Activated T-helper 1 cell treated with anti-CD3 and anti-CD28 coated beads, Interleukin-12 subunit alpha, Interleukin-12 subunit beta, Interleukin-2, Interleukin-4 antibody, amounts not matched to agents 30 ng/mL and 10 ng/mL and 1 ng/mL, durations not matched to agents 14 hours and 24 hours and 36 hours (primary cell): ENCODE measurements at places on chromosomes 1 and 21. TPM values are rescaled to one million over a fixed set of nuclear protein-coding genes. Genes with fewer than 3 reads are reported as not detected.

DNA sequence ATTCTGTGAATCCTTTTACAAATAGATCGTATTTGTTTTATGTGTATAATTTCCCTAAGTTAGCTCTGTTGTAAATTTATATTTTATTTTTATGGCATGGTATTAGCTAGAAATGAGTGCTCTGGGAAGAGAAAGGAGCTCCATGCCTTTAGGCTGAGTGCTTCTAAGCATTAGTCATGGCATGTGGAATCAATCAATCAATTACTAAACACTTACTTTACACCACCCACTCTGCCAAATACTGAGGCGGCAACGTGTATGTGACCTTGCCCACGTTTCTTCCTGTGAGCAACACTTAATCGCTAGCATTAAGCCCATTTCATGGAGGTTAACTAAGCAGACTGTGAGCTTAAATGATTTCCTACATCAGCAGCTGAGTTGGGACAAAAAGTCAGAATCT, 7.2 kb upstream of the BECN2 start:
- no peak for DNase-seq

- no peak for DNase-seq
Measured at GRCh38 chr21:44516828-44517174, 23.2 kb downstream of the KRTAP10-1 start.

GRCh38 chr21:38244407-38244787, 12.4 kb upstream of the KCNJ15 start:
- DNase-seq = no peak

DNA sequence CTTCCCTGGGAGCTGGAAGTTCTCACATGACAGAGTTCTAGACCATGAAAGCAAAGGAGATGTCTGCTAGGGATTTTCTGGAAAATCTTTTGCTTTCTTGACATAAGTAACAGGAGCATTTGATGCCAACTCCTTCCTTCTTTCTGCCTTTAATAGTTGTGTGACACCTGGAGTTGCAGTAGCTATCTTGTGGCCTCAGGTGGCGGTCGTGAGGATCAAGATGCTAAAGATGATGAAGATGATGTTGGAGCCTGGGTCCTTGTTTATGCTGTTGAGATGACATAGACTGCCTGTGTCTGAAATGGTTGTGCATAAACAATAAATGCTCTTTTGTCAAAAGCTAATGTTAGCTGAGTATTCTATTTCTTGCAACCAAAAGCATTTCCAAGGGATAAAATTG, 32.7 kb upstream of the KIRREL1 start:
- no peak for DNase-seq

- no peak for DNase-seq
Measured at GRCh38 chr1:183792300-183792699, 12.6 kb upstream of the RGL1 start.

GRCh38 chr21:38937286-38937790, 131.6 kb downstream of the ETS2 start:
- DNase-seq = no peak

DNA sequence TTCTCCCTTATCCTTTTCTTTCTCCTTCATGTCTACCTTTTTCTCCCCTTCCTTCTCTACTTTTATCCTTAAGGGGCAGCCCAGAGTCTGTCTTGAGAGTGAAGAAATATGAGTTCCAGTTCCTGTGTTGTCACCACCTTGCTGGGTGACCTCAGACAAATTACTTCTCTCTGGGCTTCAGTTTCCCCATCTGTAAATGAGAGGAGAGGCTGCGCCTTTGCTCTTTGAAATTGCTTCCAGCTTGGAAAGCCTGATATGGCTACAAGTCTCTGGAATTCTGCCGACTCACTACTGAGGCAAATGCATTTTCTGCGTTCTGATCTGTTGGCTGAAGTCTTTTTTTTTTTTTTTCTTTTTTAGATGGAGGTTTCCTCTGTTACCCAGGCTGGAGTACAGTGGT, 119.2 kb downstream of the SYF2 start:
- DNase-seq = no peak

DNA sequence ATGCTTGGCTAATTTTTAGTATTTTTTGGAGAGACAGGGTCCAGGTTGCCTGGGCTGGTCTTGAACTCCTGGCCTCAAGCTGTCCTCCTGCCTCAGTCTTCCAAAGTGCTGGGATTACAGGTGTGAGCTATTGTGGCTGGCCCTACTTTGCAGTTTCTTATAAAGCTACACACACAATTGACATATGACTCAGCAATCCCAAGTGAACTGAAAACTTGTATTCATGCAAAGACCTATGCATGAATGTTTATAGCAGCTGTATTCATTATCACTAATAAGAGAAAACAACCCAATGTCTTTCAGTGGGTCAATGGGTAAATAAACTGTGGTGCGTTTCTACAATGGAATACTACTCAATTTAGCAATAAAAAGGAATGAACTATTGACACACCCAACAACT, 103.1 kb downstream of the MRPS6 start:
- DNase-seq = no peak

GRCh38 chr1:50880373-50880772, 79.7 kb downstream of the FAF1 start:
- DNase-seq = no peak

GRCh38 chr1:172401892-172402291, 18.6 kb upstream of the C1orf105 start:
- no peak for DNase-seq

- DNase-seq = no peak
Measured at GRCh38 chr1:244901400-244902015, 37.2 kb upstream of the HNRNPU start.

The C8B gene
- total RNA-seq = not detected in 2 replicates

The CNIH4 gene
- total RNA-seq = 80.7 and 82.3 TPM in 2 replicates

DNA sequence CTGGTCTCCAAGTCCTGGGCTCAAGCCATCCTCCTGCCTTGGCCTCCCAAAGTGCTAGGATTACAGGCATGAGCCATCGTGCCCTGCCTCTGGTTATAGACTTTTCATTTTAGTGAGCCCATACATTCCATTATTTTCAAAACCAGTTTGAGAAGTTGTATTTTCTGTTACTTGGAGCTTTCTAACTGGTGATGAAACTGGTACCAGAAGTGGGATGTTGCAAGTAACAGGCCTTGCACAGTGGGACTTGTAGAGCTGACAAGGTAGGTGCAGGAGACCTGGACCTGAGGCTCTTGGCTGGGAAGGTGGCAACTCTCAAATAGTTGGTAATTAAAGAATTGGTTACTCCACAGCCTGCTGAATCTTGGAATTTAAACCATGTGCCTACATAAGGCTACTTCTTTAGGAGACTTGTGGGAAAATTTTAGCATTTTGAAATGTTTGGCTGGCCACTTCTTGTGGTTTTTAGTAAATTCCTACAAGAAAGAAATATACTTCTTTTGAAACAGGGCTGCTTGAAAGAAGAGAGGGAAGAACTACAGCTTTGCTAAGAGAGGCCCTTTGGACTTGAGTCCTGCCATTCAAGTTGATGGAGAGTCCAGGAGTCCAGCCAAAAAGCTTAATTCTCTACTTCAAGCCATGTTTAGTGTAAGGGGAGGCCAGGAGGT, 9.8 kb upstream of the ALPL start:
- no peak for DNase-seq

- DNase-seq = no peak
Measured at GRCh38 chr1:55418208-55419000, 203.2 kb upstream of the USP24 start.

The XCL2 gene
- 51.7 and 53.2 TPM in 2 replicates for total RNA-seq

DNA sequence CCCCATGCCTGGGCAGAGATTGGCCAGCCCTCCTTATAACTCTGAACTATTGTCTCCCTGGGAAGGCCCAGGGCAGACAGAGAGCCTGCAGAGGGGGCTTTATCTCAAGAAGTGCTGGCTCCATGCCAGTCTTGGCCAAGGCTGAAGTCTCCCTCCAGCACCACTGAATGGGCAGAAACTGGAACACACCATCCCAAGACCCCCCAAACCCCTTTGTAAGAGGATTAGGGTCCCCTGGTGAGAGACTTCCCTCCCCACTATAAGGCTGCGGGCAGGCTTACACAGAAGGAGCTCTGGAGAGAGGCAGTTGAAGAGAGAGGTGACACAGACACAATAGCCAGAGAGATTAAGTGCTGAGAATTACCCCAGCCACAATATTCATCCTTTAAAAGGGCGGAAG, 97.2 kb downstream of the NAV1 start:
- DNase-seq = no peak

The FCAMR gene
- total RNA-seq = not detected in 2 replicates

DNA sequence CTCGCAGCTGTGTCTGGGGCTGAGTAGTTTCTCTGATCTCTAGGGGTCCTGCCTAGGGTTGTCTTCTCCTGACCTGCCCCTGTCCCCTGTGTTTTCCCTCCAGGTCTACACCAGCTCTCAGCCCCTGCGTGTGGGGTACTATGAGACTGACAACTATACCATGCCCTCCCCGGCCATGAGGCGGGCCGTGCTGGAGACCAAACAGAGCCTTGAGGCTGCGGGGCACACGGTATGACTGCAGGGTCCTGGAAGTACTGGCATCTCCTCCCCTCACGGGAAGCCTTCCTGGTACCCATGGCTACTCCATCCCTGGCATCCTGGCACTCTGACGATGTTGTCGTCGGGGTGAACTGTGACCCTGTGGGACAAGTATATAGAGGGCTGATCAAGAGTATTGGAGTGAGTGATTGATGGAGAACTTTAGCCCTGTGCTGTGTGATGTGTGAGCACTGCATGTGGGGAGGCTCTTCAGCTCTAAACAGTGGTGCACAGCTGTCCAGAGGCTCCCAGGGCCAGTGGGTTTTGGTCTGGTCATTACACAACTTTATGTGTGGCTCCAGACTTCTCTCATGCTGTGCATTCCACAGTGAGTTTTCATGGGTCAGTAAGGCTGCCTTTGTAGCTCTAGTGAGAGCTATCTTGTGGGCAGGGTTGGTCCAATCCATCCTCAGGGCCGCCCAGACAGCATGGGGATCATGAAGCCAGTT, 14.4 kb downstream of the FAAH start:
- no peak for DNase-seq

The TMEM82 gene
- not detected in 2 replicates for total RNA-seq

The KIF26B gene
- total RNA-seq = 0.07 and 0.13 TPM in 2 replicates

- DNase-seq = no peak
Measured at GRCh38 chr1:223203034-223203408, 60.0 kb upstream of the TLR5 start.

GRCh38 chr1:97412166-97412565, 508.7 kb downstream of the DPYD start:
- no peak for DNase-seq

DNA sequence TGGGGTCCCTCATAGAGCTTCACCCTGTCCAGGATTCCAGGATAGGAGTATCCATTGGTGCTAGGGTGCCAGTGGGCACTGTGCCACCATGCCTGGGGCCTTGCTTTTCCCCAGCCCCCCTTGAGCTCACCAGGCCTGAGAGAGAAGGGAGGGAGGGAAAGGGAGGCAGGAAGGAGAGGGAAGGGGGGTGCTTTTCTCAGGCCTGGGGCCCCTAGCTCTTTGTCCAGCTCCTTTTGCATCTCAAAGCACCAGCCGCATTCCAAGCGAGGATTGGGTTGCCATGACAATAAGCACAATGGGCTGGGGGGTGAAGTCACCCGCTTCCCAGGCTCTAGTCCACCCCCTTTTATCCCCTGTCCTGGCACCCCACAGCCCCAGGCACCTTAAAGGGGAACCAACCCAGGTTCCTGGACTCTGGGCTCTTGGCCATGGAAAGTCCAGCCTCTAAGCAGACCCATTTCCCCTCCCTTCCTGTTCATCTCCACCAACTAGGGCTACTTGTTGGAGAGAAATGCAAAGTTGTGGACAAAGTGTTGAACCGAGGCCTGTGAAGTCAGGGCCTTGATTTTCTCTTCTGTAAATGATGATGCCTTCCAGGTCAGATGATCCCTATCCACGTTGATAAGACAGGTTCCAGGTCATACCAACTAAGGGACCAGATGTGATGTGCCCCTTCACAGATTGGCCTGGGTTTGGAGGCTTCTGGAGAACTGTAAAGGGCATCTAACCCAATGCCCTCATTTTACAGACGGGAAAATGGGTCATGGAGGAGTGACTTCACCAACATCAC, 11.4 kb downstream of the THBS3 start:
- DNase-seq = no peak

GRCh38 chr1:164660412-164660772, 101.4 kb downstream of the PBX1 start:
- DNase-seq = peak; percentile 2

DNA sequence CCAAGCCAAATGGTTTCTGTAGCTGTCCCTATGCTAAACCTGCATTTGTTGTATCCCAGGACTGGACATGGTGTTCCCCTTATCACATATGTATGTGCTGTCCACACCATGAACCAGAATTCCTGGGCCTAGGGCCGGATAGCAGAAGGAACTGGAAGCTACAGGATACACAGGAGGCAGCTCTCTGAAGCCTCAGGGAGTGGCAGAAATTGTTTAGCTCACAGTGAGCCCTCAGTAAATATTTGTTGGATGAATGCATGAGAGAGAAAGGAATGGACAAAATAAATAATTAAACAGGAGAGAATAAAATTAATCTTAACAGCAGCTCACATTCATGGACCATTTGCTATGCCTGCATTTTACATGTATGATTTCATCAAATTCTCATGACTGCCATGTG, 2.1 kb downstream of the NIPAL3 start:
- DNase-seq = no peak

DNA sequence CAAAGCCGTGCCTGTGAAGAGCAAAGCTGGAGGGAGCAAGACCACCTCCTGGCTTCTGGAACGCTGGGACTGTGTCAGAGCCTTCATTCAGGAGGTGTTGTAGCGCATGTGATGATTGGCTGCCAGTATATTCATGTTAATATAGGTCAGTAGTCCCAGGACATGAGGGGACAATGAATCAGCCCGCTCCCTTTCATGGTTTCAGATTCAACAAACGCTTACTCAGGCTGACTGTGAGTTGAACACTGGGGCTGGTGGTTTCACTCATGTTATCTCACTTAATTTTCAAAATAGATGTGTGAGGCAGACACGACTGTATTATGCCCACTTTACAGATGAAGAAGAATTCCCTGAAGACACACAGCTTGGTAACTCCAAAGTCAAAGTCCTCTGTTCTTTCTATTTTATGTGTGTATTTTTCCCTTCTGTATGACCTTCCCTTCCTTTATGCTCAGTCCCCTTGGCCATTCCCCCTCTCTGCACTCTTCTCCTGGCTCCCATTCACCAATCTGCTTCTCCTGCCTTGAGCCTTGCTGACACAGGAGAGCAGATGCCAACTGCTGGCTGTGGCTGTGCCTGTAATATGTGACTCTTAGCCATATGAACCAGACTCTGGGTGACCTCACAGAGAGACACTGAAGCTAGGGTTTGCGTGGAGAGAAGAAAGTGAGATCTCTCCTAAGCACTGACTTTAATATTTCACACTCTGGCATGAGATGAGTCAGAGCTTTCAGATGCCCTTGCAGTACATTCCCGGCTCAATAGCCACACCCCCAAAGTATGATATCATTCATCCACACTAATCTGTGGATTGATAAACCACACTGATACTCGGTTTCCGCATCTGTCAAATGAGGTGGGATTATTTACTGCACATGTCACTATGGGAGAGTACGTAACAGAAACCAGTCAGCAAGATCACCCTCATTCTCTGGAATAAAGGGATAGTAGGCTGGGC, 31.4 kb upstream of the KIRREL1 start:
- no peak for DNase-seq

The ADORA1 gene
- not detected in 2 replicates for total RNA-seq
